ENCODE measurements at places on chromosomes 1 and 21.

GRCh38 chr1:61253059-61253735, 170.8 kb downstream of the NFIA start:
- DNase-seq, result no peak

DNA sequence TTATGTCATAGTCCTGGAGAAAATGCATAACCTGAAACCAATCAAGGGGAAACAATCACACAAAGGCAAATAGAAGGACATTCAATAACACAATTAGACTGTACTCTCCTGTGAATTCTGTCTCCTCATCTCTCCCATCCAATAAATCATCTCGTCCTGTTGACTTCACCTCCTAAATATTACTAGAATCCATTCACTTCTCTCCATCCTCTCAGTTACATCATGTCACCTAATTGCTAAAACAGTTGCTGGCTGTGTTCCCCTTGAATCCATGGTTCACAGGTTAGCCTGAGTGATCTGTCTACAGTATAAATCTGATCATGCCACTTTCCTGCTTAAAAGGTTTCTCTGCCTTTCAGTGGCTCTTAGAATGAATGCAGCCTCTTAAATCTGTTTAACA, 220.2 kb downstream of the TGFB2 start:
- DNase-seq, result no peak

GRCh38 chr1:15950302-15950701, 25.6 kb downstream of the ZBTB17 start:
- no peak for DNase-seq

DNA sequence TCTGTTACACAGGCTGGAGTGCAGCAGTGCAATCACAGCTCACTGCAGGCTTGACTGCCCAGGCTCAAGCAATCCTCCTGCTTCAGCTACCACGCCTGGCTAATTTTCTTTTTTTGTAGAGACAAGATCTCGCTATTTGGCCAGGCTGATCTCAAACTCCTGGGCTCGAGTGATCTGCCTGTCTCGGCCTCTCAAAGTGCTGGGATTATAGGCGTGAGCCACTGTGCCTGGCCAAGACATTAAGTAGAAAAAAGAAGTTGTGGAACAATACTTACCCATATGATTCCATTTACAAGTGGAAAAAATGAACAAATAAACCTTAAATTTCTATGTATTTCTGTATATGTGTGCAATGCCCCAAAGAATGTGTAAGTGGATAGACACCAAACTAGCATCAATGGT, 30.3 kb upstream of the ID3 start:
- DNase-seq, result no peak

DNA sequence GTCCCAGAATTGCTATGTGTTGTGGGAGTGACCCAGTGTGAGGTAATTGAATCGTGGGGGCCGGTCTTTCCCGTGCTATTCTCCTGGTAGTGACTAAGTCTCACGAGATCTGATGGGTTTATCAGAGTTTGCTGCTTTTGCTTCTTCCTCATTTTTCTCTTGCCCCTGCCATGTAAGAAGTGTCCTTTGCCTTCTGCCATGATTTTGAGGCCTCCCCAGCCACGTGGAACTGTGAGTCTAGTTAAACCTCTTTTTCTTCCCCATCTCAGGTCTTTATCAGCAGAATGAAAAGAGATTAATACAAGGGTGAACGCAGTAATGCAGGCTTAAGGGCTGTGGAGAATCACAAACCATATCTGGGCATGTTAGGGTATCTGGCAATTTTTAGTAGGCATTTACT, 624.0 kb downstream of the USP25 start:
- DNase-seq, result no peak

DNA sequence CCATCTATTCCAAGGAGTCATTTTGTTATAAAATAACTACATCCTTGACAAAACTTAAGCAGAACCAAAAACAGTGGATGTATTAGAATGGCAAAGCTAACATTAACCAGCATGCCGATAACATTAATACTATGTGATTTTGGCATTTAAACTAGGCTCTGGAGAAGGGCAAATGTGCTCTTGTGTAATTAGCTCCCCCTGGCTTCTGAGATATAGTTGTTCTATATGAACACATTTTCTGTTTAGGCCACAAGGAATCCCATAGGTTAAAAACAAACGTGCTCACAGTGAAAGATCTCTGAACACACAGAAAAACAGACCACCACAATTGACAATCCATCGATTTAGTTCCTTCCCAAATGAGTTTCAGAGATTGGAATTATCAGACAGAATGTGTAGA, 57.4 kb upstream of the TARS2 start:
- DNase-seq, result no peak

DNA sequence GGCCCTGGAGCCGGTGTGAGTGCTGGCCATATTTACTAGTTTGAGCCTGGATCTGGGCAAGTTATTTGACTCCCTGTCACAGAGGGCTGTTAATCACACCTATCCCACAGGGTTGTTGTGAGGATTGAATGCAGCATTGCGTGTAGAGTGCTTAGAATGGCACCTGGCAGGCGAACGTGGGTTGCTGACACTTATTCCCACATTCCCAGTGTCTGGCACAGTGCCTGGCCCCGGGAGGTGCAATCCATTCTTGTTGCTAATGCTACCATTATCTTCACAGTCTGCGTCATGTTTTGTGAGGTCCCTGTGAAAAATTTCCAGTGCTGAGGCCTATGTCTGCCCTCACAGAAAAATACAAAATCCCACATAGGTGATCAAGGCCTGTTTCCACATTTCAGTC, 66.1 kb downstream of the CD2 start:
- no peak for DNase-seq

DNA sequence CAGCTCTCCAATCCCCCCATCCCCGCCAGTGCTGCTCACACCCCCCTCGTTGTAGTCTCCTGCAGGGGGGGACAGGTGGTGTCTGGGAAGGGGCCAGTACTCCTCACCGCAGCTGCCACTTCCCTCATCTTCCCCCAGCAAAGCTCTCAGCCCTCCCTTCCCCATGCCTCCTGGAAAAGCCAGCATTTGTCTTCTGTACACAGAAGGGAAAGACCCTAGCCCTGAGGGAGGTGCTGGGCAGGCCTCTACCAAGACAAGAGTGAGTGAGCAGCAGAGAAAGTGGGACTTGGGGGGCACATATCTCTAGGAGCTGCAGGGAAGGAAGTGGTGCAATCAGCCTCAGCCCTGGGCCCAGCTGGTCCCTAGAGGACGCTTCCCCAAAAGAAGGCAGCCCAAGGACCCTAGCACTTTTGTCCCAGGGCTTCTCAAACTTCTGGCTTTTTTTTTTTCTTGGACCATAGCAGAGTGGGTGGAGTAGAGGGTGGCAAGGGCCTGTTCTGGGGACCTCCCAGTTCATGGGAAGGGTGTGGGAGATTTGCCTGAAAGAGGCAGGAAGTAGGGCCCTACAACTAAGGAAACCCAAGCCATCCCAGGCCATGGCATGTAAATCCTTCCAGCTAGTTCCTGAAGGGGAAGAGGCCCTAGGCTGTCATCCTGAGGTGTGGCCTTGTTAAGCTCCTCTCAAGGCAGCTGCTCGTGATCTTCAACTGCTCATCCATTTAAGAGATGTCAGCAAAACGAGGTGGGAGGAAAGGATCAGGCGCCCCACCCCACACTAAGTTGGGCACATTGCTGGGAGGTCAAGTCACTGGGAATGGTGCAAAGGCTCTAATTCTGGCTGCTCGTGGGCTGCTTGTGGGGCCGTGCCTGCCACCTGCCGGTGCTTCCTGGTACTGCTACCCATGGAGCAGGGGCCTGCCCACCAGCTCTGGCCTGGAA, 12.6 kb downstream of the ZC3H12A start:
- DNase-seq, result no peak

GRCh38 chr1:176811511-176812288, 348.7 kb downstream of the PAPPA2 start:
- DNase-seq, result no peak

GRCh38 chr1:43274125-43274803, 4.5 kb downstream of the TMEM125 start:
- no peak for DNase-seq

- DNase-seq, result no peak
These were observed 590.9 kb upstream of the PLXNA2 start for GRCh38 chr1:208835097-208835463.

DNA sequence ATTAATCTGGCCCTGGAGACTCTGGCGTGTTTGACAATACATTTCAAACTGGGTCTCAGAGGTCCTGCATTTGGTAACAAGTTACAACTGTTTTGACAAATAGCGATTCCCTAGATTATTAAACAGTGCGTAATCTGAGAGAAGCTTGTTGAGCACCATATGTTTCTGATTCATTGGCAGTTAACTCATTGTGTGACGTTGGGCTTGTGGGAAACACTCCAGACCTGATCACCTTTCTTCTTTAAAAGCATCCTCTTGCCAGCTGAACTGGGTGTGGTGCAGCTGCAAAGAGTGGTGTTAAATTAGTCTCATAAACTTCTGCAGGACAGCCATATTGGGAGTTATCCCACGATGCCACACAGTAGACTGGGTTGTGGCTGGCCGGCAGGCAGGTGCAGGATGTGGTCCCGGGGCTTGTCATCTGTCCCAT, 82.7 kb downstream of the CDC7 start:
- DNase-seq, result no peak

DNA sequence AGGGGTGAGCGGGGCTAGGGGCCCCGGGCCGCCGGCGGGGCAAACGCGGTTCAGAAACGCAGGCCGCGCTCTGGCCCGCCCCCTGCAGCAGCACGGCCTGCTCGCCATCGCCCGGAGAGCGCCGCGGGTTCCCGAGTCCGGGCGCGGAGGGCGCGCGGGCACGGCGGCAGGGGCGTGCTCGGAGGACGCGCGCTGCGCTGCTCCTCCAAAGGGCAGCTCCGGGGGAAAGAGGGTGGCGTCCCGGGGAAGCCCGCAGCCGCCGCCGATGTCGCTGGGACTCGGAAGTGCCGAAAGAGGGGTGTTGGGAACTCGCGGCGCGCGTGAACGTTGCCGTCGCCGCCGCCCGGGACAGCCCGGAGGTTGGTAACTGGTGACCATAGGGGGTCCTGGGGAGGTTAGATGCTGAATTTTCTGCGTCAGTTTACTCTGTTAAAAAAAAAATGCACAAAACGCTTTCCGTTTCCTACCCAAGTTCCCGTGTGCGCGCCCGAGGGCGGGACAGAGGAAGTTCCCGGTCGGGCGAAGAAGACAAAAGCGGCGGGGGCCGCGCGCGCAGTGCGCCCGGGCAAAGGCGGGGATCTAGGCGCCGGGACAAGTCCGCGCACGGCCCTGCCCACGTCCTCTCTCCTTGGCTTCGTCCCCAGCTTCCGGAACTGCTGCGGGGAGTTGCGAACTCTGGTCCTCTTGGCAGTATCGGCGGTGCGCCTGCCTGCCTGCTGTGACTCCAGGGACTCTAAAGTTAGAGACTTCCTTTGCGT, at the start of gene HHAT:
TSS of gene HHAT (plus strand) at position 157 of the 758 bp plus-strand sequence. CDS start 20,074 bp downstream, outside the sequence.
- no peak for DNase-seq

GRCh38 chr1:237932816-237933215, 42.1 kb upstream of the ZP4 start:
- no peak for DNase-seq

GRCh38 chr1:171869097-171869496, 27.8 kb downstream of the DNM3 start:
- DNase-seq, result no peak

DNA sequence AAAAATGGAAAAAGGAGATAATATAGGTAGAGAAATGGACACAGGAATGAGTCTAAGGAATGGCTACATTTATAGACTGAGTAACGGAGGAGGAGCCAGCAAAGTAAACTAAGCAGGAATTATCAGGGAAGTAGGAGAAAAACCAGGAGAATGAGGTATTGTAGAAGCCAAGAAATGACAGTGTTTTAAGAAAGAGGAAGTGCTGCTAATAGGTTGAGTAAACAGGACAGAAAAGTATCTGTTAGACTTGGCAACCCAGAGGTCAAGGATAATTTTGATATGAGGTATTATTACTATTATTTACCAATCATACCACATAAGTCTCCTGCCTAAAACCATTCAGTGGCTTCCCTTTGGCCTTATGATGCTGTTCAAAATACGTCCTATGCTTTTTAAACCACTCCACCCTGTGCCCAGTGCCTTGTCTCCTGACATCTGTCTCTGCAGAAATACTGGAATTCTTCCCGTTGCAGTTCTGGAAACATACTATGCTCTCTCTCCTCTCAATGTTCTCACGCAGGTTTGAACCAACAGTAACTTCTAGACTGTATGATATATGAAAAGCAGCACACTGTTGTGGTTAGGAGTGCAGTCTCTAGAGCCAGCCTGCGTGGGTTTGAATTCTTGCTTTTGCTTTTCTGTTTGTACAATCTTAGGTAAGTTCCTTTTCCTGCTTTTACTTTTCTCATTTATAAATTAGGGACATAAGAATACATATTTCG, 24.6 kb upstream of the NEK7 start:
- no peak for DNase-seq

- no peak for DNase-seq
These were observed 47.5 kb upstream of the PLA2G2C start for GRCh38 chr1:20233866-20234265.

DNA sequence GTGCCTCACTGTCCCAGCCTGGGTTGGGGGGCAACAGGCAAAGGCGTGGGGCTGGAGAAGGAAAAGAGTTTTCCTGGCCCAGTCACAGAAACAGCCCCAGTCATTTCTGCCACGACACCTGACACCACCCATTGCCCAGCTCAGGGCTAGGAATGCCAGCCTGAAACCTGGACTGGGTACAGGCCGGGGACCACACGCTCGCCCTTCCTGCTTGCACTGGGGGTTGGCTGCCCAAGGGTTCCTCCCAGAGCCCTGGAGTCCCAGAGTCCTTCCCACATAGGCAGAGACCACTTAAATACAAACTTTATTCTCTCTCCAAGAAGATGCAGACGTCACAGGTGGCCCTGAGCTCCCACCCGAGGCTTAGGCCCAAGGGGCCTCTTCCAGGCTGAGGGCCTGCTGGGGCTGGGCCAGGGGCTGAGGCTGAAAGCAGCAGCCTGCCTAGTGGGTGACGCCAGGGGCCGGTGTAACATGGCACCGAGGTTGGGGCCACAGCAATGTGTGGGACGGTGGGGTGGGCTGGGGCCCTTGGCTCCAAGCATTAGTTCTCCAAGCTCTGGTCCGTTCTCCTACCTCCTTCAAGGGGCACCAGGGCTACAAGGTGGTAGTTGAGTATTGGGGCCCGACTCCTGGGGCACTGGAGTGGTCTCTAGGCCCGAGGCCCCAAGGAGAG, 1.6 kb downstream of the TMEM52 start:
- DNase-seq, result no peak

- no peak for DNase-seq
These were observed 2.6 kb downstream of the BSND start for GRCh38 chr1:55001311-55001710.

DNA sequence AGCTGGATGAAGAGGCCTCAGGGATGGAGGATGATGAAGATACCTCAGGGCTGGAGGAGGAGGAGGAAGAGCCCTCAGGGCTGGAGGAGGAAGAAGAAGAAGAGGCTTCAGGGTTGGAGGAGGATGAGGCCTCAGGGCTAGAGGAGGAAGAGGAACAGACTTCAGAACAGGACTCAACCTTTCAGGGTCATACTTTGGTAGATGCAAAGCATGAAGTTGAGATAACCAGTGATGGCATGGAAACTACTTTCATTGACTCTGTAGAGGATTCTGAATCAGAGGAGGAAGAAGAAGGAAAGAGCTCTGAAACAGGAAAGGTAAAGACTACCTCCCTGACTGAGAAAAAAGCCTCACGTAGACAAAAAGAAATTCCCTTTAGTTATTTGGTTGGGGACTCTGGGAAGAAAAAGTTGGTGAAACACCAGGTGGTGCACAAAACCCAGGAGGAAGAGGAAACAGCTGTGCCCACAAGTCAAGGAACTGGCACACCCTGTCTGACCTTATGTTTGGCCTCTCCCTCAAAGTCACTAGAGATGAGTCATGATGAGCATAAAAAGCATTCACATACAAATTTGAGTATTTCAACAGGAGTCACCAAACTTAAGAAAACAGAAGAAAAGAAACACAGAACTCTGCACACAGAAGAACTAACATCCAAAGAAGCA, 15.4 kb downstream of the L1TD1 start:
- DNase-seq, result no peak

All from stimulated activated CD8-positive, alpha-beta memory T cell treated with anti-CD3 and anti-CD28 coated beads, Interleukin-4, amount 100 ng/mL, for 1 hour (primary cell).